ENCODE measurements at places on chromosomes 3 and 15. TPM values are rescaled to one million over a fixed set of nuclear protein-coding genes. Genes with fewer than 3 reads are reported as not detected.

Gene BCL6
- 94.4 TPM for total RNA-seq

Gene DAZL
- not detected for total RNA-seq

DNA sequence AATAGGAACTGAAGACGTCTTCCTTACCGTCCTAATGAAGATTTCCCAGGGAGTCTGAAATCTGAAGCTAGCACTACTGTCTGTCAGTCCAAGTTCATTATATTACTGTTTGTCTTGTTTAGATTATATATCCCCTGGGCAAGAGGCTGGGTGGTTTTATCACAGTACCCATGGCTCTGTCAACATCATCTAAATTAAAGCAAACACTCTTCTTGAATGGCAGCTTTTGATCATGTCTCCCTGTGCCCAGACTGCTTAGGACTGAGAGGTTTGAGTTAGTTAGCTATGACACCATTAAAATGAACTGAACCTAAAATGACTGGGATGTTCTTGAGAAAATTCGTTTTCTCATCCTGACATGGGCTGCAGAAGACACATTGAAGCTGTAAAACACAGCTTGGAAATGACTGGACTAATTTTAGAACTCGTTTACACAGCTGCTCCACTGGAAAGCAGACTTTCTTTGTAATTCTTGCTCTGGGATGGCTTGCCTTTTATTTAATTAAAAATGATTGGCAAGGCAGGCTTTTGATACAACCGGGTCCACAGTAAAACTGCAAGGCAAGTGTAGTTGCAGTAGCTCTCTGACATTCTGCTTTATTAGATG lies 243.5 kb downstream of the MFSD1 start:
- no peak for DNase-seq

- DNase-seq, result no peak
Observed at GRCh38 chr15:100623301-100623700, 20.9 kb downstream of the ASB7 start.

DNA sequence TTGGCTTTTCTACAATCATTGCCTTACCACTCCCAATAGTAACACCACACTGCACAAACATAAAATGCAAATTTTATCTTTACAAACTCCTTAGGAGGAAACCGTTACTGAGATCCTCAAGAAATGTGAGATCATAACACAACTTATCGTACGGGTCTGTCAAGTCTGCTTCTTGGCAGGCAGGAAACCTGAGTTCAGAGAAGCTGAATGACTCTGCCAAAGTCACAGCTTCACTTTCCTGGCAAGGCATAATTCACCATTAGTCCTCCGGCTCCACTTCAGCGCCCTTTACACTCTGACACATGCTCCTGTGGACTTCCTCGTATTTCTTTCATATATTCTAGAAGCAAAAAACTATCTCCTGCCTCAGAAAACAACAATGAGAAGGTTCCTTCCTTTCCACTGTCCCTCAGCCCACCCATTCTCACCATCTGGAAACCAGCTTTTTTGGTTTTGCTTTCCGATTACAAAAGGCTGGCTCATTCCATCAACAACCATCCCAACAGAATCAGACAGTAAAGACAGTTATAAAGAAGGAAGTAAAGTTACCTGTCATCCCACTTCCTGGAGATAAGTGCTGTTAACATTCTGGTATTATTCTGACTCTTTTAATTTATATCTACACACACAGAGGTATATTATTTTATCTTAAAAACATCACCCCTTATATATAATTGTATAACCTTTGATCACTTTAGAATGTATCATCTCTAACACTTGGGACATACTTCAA lies 223.4 kb downstream of the STT3B start:
- DNase-seq, result no peak

- DNase-seq, result no peak
Observed at GRCh38 chr3:4829031-4829394, 150.2 kb upstream of the BHLHE40 start.
